ENCODE measurements at places on chromosomes 4 and X.

- no peak for DNase-seq
These were observed 427.3 kb upstream of the FRG1 start for GRCh38 chr4:189513421-189513820.

- no peak for DNase-seq
These were observed 23.3 kb upstream of the SCML2 start for GRCh38 chrX:18377796-18378195.

GRCh38 chr4:12146339-12146738 lies 717.6 kb upstream of the HS3ST1 start:
- no peak for DNase-seq

GRCh38 chr4:139902321-139903320 lies 237.0 kb downstream of the MGST2 start:
- no peak for DNase-seq

DNA sequence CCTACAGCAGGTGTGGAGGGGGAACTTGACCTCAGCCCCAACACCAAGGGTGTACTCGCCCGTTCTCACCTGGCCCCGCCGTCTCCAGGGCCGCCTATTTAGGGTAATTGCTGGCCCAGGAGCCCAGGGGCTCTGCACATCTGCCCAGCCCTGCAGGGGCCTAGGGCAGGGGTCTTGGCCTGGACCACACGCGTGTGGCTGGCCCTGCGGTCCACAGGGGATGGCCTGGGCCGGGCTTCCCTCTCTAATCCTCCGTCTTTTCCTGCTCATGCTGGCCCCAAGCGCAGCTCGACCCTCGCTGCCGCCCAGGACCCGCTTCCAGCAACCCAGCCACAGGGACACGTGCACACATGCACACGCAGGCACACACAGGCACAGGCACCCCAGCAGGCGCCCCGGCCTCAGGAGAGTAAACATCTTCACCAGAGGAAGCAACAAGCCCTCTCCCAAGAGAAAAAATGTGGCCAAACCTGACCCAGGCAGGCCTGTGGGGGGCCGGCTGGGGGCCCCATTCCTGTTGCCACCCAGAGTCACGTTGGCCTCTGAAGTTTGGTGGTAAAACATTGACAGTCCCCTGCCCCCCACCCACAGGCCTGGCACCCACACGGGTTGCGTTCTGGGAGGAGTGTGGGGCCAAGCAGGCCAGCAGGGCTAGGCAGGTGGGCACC lies 24.6 kb upstream of the FGFR3 start:
- DNase-seq = no peak

GRCh38 chr4:4443821-4444220 lies 56.9 kb downstream of the NSG1 start:
- no peak for DNase-seq

DNA sequence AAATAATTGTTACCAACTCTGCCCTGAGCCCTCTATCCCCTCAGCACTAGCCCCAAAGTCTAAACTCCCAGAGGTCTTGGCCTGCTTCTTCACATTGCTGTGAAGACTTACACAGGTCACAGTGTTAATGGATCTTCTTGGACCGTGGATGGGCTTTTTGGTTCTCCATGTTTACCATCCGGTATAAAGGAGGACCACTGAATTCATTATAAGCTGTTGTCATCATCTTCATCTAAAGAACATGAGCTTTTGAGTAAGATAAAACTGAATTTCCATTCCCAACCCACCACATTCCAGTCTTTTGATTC lies 8.5 kb downstream of the NUDT11 start:
- no peak for DNase-seq

DNA sequence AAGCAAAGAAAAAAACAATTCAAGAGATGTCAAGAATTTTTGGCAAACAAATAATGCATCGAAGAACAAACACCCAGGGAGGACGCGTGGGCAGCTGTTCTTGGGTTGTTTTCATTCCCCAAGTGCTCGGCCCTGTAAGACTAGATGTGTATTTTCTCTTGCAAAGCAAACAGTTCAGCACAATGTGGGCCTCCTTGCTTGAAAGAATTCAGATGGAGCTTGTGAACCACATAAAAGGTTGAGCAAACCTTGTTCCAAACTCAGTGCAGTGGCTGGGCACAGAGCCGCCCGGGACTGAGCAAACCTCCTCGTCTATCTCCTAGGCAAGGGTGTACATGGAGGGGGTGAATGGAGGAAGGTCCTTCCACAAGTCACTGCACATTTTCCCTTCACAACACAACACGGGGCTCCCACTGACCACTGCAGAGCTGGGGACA lies 82.4 kb downstream of the HTRA3 start:
- no peak for DNase-seq

DNA sequence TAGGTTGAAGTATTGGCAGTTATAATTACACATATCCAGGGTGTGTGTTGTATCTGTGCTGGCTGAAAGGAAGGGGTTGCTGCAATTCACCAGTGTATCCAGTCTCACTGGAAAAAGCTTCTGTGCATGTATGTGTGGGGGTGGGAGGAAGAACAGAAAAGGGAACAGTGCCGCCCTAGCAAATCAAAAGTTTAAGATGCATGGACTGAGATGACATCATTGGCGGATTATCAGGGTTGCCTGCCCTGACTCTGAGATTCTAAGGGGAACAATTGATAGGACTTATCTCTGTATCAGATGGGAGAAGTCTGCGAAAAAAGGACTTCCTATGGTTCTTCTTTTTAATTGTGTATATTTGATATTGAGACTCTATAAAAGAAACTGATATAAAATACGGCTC lies 3.5 kb downstream of the SLC25A43 start:
- DNase-seq = no peak

- DNase-seq = no peak
These were observed 8.1 kb downstream of the WDFY3 start for GRCh38 chr4:84958434-84958833.

DNA sequence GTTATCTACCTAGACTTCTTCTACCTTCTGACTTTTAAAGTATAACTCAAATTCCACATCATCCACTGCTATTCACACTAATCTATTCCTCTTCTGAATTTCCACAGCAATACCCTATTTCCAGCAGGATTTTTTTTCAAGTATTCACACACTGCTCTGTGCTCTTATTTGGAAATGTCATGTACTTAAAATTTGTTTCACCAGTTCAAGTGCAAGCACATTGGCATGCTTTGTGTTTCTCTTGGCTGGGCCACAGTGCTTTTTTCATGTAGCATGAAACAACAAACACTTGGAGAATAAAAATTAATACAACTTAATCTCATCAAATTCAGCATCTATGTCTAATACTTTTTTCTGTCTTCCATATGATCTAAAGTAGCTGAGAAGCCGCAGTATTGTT lies 161.8 kb upstream of the PCDH18 start:
- DNase-seq = no peak

GRCh38 chrX:123361371-123361770 lies 177.3 kb downstream of the GRIA3 start:
- no peak for DNase-seq

GRCh38 chrX:49264460-49264859 lies at the start of gene FOXP3:
TSS of gene FOXP3 (minus strand) at chrX:49264710. CDS start at chrX:49258505, 6,205 bp downstream.
- DNase-seq = no peak

DNA sequence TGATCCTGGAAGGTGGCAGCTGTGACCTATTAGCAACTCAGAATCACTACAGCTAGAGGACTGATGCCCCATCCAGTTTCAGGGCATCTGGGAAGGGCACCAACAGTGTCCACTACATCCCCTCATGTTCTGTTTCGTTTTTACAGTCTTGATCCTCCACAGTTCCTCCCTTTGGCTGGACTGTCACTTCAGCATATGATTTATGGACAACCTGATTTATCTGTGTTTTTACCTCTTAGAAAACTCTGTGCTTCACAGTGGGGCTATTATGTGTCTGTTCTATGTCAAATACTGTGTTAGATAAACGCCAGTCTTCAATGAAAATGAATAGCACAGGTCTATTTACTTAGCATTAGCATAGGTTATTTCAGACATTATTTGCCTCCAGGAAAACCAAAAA lies 63.1 kb upstream of the GRPR start:
- DNase-seq = no peak

- no peak for DNase-seq
These were observed 161.5 kb upstream of the GATB start for GRCh38 chr4:151922306-151922705.

- DNase-seq = no peak
These were observed 145.9 kb upstream of the GNPDA2 start for GRCh38 chr4:44872246-44872645.

DNA sequence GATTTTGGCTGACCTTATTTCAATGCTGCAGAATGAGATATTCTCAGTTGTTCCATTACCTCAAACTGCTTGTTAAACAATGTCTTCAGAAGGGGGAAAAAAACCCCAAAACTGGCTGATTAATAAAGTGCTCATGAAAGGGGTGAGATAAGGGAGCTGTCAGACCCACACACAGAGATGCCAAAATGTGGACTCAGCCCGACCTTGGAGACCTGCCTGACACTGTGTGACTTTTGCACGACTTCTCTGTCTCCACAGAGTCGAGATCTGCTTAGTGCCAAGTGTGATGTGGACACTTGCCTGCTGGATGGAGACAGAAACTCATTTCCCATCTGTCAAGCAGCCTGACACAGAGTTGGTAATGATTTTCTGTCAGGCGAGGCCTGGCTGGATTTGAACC lies 31.5 kb downstream of the REELD1 start:
- DNase-seq = no peak

GRCh38 chr4:62618042-62618441 lies 1417.9 kb downstream of the ADGRL3 start:
- no peak for DNase-seq

DNA sequence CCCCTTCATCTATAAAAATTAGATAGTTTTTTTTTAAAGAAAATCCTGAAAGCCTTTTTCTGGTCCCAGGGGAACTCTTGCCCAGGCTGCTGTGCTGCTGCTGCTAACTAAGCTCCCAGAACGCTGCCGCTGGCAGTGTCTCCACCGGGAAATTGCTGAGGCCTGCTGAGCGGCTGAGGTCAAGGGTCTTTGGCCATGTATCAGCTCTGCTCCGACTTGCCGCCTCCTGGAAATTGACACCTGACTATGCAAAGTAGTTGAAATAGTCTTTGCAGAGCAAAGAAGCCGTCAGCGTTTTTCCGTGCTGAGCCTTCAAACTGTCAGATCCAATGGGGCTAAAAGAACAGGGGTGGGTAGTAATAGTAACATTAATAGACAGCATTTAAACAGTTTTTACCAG lies 839 bp downstream of the QDPR start:
- DNase-seq = no peak

GRCh38 chr4:108651014-108651791 lies 804 bp downstream of the OSTC start:
- DNase-seq = no peak

DNA sequence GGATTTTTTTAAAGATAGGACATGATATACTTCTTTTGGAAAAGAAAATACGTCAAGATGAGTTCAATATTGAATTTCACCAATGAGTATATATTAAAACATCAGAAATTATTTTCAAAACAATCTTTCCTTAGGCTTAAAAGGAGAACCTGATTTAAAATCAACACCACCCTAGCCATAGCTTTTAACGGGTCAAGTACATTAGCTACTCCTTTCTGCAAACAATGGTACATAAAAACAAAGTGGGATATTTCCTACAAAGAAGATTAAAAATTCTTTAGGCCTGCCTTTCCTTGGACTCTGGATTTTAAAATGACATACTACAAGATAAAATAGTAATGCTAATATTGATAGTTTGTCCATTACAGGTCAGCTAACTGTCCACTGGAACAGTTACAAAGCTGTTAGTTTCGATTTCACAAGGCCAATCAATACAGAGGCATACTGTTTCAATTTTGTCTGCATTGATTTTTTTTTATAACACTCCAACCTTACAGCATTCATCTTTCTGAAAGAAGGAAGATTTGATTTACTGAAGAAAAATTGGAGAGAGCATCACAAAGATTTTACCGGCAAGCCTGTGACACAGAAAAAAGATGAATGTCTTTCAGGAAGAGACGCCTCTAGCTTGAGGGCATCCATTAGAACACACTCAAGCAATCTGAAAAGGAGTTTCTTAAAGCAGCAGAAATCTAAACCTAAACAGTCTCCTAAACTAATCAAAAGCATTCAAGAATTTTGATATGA lies 97.2 kb downstream of the MAB21L2 start:
- no peak for DNase-seq

DNA sequence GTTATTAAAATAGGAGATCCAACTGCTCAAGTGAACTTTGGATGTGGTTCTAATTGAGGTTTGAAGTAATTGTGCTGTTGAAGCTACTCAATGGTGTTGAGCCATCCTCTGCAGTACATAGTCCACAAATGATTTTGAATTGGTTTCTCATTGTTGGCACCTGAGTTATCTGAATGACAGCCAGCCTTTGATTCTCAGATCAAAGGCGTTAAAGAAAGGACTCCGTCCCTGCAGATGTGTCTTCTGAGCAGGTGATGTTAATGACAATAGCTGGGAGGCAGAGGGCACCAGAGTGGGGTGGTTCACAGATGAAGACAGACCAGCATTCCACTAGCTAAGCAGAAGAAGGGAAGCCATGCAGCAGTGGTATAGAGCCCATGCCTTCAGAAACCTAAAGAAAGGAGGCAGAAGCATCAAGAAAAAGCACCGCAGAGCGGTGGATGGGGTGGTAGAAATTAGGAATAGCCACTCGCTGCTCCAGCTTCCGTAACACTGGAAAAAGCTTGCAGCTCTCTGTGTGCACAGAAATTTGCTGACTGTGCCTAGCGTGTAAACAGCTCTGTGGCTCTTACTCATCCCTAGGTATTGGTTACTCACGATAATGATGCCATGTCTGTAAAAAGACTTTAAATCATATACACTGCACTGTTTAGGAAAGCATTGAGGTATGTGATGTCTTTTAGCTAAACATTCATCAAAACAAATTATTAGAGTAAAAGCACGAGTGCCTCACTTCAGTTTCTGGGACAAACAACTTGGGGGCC lies 79.2 kb upstream of the CLCN4 start:
- DNase-seq = no peak

DNA sequence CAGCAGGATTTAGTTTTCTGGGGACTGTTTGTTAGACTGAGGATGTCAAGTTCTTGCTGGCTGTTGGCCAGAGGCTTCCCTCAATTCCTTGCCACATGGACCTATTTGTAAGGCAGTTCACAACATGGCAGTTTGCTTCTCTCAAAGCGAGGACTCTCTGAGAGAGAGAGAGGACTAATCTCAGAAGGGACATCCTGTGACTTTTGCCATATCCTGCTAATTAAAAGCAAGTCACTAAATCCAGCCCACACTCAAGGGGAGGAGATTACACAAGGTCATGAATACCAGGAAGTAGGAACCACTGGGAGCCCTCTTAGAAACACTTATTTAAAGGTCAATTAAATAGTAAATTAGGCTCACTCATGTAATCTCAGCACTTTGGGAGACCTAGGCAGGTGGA lies 38.2 kb downstream of the PPP1R2C start:
- no peak for DNase-seq

Data from effector memory CD4-positive, alpha-beta T cell (primary cell).